ENCODE measurements at places on chromosomes 12 and 14.

- no peak for DNase-seq
Observed at GRCh38 chr12:106037524-106038298, 101.0 kb downstream of the NUAK1 start.

GRCh38 chr12:47887529-47887928 lies 17.3 kb downstream of the VDR start:
- no peak for DNase-seq

DNA sequence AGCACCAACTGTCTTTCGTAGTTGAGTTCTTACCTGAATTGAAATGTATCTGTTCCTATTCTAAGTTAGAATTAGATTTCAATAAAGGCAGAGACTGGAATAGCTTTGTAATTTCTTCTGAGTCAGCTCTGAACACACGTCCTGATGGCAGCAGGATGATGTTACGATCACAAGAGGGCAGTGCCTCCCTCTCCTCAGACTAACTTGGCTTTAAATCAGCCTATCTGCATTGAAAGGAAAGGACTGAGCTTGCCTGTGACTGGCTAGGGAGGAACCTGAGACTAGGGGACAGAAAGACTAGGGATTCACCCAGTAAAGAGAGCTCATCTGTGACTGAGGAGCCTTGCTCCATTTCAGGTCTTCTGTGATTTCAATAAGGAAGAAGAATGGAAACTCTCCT lies 323.7 kb upstream of the OR4E1 start:
- DNase-seq, result no peak

GRCh38 chr14:66443785-66444184 lies 42.4 kb upstream of the CCDC196 start:
- no peak for DNase-seq

GRCh38 chr12:52794479-52795331 lies 1.2 kb downstream of the KRT3 start:
- DNase-seq, result no peak

DNA sequence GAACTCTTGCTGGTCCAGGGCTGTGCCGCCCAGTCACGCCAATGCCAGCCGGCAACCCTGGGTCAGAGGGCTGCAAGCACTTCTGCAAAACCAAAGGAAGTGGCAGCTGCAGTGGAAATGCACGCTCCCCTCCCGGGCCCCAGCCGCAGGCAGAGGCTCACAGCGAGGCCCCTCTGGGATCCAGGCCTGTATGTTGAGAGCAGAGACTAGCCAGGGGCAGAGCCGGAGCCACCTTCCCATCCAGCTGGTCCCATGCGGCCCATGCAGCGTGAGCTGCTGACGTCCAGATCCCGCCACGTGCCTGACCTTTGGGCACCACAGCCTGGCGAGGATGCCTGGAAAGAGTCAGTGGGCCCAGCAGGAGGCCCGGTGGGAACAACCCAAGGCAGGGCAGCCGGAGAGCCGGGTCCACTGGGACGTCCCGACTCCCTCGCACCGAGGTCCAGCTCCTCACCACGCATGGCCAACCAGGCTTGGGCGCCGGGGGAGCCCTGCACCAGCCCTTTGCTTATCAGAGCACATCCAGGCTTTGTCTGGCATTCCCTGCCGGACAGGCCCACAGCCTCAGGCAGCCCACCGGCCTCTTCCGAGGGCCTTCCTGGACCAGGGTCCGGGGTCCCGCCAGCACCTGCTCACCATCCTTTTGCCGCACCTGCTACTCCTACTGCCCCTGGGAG lies 4.3 kb downstream of the GPR132 start:
- no peak for DNase-seq

- DNase-seq, result no peak
Observed at GRCh38 chr12:9344541-9344940, 136.3 kb upstream of the PZP start.

DNA sequence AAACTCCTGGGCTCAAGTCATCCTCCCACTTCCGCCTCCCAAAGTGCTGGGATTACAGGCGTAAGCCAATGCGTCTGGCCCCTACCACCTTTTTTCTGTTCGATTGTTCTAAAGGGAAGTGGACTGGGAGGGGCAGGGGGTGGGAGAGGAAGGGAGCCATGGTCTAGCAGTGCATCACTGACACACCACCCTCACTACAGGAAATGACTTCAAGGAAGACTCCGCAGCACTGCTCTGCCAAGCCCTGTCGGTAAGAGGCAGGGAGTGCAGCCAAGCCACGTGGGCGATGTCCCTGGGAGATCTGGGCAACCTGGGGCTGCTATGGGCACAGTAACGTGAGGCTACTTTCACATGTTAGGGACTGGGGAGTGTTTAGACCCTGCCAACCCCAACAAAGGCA lies 18.0 kb downstream of the LRRC74A start:
- DNase-seq, result peak; percentile 27

- no peak for DNase-seq
Observed at GRCh38 chr12:116406529-116406928, 129.0 kb upstream of the MED13L start.

GRCh38 chr12:29739279-29739991 lies 44.3 kb downstream of the TMTC1 start:
- DNase-seq, result no peak

DNA sequence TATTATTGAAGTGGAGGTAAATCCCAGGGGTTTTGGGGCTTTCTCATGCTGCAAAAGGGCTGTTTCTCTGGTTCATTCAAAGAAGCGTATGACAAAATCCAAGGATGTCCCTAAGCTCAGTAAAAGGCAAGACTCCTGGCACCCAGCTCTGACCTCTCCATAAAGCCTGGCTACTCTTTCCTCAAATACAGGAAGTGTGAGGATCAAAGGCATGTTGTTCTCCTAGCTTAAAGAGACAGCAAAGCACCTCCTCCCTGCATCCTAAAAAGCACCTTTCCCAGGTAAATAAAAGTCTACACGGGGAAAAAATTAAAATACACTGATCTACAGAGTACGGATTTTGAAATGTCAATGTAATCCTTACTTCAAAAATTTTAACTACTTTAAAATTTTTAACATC lies 118.6 kb downstream of the LMNTD1 start:
- DNase-seq, result no peak

DNA sequence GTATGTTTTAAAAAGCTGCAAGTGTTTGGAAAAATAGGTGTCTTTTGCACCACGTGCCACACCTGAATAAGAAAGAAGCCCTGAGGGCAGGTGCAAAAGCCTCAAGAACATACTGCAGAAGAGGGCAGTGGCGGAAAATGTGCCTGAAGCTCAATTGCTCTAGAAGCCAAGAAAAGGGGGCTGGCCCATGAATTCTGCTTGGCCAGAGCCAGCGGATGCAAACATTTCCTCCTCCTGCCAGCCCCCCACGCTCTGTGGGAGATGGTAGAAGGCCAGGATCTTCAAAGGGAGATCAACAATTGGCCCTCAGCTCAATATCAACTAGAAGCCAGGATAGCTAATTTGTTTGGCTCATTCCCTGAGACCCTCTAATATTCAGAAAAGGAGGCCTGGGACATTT lies 80.3 kb upstream of the TMEM132D start:
- no peak for DNase-seq

DNA sequence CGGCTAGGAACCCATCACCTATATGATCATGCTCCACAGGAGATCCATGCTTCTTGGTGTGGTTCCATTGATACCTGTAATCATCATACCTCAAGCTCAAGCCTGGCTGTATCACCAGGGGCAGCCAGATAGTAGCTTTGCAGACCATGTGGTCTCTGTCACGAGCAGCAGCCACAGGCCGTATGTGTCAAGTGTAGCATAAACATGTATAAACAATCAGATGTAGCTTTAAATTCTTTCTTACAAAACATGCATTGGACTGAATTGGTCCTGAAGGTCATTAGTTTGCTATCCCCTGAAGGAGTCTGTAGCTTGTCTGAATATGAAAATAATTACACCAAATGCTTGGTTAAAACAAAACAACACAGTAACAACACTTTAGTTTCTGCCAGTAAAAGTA lies 1223.2 kb upstream of the TMEM132C start:
- no peak for DNase-seq

DNA sequence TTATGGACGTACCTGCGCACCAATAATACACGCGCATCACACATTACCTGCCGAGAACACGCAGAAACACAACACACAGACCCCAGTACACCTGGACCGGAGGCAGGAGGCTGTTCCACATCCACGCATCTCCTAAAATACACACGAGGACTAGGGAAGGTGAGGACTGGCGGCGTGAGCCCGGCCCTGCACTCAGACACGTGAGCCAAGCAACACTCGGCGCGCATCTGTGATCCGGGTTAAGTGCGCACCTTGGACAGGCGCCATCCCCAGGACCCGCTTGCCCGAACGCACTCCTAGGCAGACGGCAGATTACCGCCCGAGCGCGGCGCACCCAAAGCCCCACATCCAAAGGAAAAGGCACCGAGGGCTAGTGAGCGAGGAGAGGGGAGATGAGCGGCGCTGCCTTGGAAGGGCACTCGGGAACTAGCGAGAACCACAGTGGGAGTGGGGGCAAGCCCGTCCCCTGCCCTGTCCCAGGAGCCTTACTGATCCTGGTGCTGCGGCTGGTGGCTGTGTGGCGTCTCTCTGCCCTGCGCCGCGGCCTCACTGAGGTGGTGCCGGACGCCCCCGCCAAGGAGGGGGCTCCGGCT lies 417 bp downstream of the GLS2 start:
- no peak for DNase-seq

DNA sequence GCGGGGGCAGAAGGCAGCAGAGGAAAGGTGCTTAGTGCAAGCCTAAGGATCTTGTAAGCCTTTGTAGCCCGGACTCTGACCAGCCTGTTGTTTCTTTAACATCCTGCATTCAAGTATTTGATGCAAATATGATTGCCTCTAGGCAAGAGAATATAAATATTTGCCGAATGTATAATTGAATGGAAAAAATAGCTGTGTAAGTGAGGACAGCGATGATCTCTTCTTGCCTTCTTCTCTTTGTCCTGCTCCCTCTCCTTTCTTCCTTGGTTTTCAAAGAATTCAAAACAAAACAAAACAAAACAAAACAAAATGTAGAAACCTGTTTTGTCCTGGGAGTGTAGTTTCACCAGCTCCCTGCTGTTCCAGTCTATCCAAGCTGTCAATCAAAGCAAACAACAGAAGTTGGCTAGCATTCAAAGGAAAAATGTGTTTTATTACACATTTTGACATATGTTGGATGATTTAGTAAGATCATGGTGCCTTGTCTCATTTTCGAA lies 74.9 kb upstream of the CPM start:
- no peak for DNase-seq

GRCh38 chr12:123026094-123026853 lies 45.8 kb downstream of the ARL6IP4 start:
- DNase-seq, result no peak

DNA sequence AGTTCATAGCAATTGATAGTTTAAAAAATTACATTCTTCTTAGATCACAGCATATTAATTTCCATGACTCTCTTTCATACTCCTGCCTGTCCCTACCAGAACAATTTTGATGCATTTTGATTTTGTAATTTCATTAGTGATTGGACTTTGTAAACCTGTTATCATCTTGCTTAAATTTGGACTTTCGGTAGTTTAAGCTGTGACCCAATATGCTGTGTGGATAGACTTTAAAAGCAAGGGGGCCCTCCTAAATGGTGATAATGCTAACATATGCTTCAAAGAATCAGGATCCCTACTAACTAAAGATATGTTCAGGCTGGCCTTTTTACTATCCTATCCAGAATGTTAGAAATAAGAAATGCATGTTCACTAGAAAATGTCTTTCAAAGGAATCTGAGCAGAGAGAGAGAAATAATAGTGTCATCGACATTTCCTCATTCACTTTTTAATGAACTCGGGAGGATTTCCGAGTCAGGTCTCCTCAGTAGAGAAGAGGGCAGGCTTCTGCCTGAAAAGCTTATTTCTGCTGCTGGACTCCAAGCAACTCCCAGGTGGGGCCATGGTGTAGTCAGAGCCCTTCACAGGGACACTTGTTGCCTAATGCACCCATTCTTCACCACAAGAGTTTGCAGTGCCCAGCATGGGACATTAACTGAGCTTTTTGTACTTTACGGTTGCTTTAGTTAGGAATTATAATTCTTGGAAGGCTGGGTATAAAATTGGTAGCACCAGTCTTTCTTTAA lies 16.7 kb downstream of the SLC38A4 start:
- no peak for DNase-seq

DNA sequence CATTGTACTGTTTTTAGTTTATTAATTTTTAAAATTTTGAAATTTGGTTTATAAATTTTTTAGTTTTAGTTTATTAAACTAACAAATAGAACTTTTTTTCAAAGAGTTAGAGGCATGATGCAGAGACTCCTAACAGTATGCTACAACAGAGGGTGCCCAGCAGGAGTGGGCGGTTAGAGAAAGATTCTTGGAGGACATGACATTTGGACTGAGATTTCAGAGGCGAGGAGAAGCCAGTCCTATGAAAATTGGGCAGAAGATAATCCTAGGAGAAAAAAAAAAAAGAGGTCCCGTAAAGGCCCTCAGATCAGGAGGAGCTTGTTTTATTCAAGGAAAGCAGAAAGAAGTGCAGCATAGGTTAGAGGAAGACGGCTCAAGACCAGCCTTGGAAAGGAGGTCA lies 21.7 kb downstream of the KCNK10 start:
- no peak for DNase-seq

- DNase-seq, result no peak
Observed at GRCh38 chr14:79342942-79343341, 868.4 kb downstream of the DIO2 start.

DNA sequence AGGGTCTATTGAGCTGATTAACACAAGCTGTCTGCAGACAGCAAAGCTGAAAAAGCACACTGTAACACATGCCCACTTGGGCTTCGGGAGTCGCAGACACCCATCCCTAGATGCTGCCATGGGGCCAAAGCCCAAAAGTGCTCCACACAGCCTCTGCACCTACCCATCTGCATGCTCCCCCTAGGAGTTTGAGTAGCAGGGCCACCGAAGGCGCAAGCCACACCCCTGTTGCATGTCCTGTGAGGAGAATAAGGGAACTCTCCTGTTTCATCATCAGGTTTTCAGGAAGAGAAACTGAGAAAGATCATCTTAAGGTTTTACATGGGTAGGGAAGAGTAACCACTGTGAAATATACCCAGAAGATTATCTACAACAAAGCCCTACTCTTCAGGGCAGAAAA lies 5.6 kb upstream of the ST8SIA1 start:
- DNase-seq, result no peak

DNA sequence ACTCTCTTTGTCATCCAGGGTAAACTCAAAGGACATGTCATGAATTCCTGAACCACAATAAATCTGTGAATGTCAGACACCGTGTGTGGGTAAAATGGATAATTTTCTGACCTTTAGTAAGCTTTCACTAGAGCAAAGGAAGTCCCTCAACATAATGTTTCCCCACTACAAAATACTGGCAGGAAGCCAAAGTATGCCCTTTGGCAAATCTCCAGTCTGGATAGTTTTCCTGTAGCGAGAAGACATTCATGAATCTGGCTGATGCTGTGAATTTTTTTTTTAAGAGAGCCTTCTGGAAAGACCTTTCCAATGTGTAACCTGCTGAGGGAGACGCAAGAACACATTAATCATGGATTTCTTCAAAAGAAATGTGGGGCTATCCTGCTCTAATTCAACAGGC lies 389.6 kb upstream of the DDHD1 start:
- no peak for DNase-seq

DNA sequence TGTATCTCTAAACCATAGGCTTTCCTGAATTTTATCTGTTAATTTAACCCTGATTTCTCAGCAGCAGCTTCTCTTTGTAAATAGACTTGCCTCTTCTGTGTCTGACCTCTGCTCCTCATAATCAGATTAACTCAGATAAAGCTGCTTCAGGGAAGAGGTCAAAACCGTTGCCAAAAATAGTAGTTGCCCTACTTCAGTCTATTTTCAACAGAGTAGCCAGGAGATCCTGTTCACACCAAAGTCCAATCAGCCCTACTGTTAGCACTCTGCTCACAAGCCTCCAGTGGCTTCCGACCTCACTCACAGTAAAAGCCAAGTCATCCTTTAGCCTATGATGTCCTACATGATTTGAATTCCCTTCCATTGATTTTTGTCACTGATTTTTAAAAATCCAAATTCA lies 258.4 kb downstream of the PPFIA2 start:
- DNase-seq, result no peak

Measured in activated naive CD4-positive, alpha-beta T cell (primary cell).